H7 (cell line): ENCODE measurements at places on chromosomes 1 and 21.
A peak's percentile ranks its signal among the peaks of the same experiment; 100 is the strongest.

DNA sequence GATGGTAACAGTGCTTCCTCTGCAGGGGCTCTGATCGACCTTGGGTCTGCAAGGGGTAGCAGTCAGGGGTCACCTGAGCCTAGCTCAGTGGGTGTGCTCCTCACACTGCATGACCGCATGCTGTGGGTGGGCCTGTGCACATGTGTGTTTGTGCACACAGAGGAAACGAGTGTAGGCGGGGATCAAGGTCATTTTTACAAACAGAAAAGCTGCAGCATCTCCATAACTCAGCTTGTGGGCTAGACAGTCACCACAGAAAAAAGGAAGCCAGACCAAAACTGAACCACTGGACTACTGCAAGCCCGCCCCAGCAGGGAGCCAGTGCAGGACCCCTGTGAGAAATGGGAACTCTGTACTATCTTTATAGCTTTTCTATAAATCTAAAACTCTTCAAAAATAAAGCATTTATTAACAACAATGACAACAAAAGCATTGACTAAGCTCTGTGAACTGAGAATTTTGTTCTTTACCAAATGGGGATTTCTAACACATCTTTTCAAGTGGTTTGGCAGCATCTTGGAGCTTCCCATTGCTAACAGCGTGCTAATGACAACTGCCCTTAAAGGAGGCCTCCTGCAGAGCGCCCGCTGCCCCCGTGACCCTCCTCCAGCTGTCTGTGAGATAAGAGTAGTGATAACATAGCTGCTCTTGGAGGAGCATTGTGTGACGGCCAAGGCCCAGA is 19.9 kb upstream of the NEK2 start:
- DNase-seq = no peak

- no peak for DNase-seq
Measured at GRCh38 chr1:225044258-225044657, 114.8 kb downstream of the DNAH14 start.

- DNase-seq = no peak
Measured at GRCh38 chr1:119758584-119758983, 10.1 kb downstream of the HMGCS2 start.

- DNase-seq = no peak
Measured at GRCh38 chr1:214219902-214220301, 61.1 kb upstream of the SMYD2 start.

- DNase-seq = peak; percentile 37
Measured at GRCh38 chr1:31297277-31298247, 730 bp downstream of the ZCCHC17 start.
